A172 (cell line): ENCODE measurements at places on chromosomes 2 and 18. TPM values are rescaled to one million over a fixed set of nuclear protein-coding genes. Genes with fewer than 3 reads are reported as not detected.

The HOXD12 gene
- total RNA-seq, result not detected in 2 replicates

The CTAGE1 gene
- total RNA-seq, result not detected in 2 replicates

The TRIB2 gene
- total RNA-seq, result 2.0 and 8.3 TPM in 2 replicates

The FSHR gene
- not detected in 2 replicates for total RNA-seq
